ENCODE measurements at places on chromosomes 7 and 10.
A peak's percentile ranks its signal among the peaks of the same experiment; 100 is the strongest.

- no peak for DNase-seq
Observed at GRCh38 chr7:26633557-26633956, 230.8 kb downstream of the SKAP2 start.

- DNase-seq, result no peak
Observed at GRCh38 chr10:86940677-86941076, 16.7 kb downstream of the MMRN2 start.

- no peak for DNase-seq
Observed at GRCh38 chr7:104039363-104039762, 49.9 kb upstream of the RELN start.

DNA sequence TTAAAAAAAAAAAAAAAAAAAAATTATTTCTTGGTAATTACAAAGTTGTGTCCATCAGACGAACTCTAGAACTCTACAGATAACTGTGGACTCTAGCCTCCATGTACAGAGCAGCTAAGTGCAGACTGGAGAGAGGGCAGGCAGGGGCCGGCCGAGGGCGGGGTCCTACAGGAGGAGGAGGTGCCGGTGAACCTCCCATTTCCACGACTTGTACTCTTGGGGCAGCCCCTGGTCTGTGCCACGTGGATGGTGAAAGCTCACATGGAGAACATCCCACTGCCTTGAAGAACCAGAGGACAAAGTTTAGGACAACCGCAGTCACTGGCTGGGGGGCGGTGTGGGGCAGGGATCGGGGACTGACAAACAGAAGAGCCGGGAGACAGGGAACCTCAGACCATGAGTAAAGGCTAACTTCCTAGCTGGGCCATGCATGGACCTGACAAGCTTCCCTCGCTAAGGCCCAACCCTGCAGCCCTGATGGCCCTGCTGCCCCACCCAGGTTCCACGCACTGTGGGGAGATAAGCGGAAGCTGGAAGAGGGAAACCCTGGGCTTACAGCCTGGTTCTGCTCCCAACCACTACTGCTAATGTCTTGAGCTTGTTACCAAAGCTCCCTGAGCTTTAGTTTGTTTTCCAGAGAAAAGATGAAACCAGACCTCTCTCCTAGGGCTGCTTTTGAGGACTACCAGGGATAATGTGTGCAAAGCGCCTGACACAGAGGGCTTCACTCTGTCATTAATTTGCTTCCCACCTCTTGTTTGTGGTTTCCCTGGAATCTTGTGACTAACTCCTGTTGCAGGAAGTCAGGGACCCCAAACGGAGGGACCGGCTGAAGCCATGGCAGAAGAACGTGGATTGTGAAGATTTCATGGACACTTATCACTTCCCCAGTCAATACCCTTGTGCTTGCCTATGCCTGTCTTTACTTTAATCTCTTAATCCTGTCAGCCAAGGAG is 16.1 kb upstream of the SEC61G start:
- no peak for DNase-seq

- no peak for DNase-seq
Observed at GRCh38 chr7:100486753-100487446, 3.2 kb downstream of the NYAP1 start.

DNA sequence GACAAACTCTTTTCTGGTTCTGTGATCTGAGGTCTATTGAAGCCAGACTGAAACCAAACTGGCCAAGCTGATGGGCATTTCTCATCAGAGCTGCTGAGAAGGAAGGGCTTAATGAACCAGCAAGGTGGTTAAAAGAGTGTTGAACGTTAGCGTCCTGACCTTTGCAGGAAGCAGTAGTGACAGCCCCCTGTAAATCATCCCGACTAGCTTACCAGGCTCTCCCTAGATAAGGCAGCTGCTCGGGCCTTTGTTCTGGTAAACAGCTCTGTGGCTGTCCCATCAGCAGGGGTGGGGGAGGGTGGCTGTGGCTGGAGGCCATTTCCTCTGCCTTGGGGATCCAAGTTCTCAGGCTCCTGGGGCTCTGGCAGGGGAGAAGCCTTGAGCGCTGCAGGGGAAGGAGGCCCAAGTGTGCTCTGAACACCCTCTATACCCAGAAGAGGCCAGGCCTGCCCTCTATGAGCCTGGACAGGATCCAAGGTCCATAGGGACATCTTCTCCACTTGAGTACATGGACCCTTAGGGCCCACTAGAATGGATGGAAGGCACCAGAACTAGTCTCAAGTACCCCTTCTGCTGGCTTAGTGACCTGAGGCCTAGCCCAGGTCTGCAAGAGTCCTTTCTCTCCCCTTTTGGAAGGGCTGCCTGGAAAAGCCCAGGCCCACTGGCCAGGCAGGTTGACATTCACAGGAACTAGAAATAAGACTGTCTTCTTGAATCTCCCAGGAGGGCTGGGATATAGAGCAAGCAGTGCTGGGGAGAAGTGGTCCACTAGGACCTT is 134.6 kb downstream of the ARHGAP22 start:
- peak; percentile 28 for DNase-seq

DNA sequence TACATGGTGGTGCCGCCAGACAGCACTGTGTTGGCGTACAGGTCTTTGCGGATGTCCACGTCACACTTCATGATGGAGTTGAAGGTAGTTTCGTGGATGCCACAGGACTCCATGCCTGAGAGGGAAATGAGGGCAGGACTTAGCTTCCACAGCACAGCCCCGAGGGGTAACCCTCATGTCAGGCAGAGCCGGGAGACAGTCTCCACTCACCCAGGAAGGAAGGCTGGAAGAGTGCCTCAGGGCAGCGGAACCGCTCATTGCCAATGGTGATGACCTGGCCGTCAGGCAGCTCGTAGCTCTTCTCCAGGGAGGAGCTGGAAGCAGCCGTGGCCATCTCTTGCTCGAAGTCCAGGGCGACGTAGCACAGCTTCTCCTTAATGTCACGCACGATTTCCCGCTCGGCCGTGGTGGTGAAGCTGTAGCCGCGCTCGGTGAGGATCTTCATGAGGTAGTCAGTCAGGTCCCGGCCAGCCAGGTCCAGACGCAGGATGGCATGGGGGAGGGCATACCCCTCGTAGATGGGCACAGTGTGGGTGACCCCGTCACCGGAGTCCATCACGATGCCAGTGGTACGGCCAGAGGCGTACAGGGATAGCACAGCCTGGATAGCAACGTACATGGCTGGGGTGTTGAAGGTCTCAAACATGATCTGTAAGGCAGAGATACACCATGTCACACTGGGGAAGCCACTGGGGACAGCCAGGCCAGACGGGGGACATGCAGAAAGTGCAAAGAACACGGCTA is 104.6 kb upstream of the TNRC18 start:
- DNase-seq, result peak; percentile 63

GRCh38 chr10:45373576-45374349 is at the start of gene ALOX5:
Gene ALOX5, plus strand, starts transcription at chr10:45374216. Its CDS starts 64 bp downstream, at chr10:45374280.
- DNase-seq, result peak; percentile 43

DNA sequence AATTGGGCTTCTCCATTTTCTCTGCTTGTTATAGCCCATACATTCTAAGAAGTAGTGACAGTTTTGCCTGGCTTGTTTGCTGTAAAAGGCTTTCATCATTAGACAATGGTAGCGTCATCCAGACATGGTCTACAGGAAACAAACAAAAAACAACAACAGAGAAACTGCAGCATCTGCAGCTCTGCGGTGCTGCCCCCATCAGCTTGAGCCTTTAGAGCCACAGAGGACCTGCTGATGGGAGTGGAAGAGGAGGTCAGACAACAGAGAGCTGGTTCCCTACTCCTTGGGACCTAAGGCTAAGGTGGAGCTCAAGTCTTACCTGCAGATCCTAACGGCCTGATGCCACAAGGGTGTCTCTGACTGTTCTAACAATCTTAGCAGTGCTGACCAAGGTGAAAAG is 3.1 kb downstream of the INA start:
- DNase-seq, result no peak
